Thymus (tissue), 14 donors: ENCODE measurements at places on chromosomes 6 and 20. TPM values are rescaled to one million over a fixed set of nuclear protein-coding genes. Genes with fewer than 3 reads are reported as not detected.

GRCh38 chr20:24735263-24735662, 213.8 kb upstream of the CST7 start:
- H3K27me3 ChIP-seq = no peaks in the 10 kb centered on the region
- H3K27ac ChIP-seq = no peak overlapping the region
- H3K4me3 ChIP-seq = no peak overlapping the region
- H3K4me1 ChIP-seq = peaks cover 18% of the 10 kb centered on the region
- peaks cover 6% of the 10 kb centered on the region for H3K36me3 ChIP-seq

DNA sequence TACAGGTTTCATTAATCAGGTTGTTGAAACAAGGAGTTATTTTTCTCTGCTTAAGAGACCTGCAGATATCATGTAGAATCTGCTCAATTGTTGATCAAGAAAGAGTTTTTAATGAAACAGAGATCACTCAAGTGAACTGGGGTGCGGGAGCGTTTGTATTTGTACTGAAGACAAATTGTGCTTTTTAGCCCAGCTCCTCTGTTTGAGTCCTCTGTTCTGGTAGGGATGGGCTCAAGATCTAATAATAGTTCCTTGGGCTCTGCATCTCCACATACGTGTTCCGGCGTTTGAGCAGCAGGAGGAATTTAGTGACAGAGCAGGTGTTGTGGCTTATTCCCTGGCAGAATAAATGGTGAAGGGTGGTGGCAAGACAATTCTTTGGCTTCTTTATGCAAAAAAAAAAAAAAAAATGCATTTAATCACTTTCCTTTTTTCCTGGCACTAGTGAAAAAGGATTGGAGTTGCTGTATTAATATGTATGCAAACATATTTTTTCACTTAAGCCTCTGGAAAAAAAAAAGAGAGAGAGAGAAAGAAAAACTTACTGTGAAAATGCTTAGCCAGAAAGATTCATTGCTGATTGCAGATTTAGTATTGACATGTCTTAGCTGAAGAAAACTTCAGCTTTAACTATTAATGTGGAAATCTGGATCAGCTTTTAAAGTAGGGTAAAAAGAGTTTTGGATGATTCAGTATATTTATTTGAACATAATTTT, 4.0 kb downstream of the CITED2 start:
- no peak overlapping the region for H3K4me3 ChIP-seq
- no peaks in the 10 kb centered on the region for H3K36me3 ChIP-seq

DNA sequence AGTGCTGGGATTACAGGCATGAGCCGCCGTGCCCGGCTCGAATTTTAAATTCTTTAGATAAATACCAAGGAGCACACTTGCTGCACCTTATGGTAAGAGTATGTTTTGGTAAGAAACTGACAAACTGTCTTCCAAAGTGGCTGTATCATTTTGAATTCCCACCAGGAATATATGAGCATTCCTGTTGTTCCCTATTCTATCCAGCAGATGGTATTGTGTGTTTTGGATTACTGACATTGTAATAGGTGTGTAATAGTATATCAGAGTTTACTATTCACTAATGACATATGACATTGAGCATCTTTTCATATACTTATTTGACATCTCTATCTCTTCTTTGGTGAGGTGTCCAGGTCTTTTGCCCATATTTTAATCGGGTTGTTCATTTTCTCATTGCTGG, 40.5 kb downstream of the TGM6 start:
- H3K4me1 ChIP-seq = no peaks in the 10 kb centered on the region
- no peaks in the 10 kb centered on the region for H3K36me3 ChIP-seq
- no peak for DNase-seq
- H3K27me3 ChIP-seq = peaks cover 4% of the 10 kb centered on the region

DNA sequence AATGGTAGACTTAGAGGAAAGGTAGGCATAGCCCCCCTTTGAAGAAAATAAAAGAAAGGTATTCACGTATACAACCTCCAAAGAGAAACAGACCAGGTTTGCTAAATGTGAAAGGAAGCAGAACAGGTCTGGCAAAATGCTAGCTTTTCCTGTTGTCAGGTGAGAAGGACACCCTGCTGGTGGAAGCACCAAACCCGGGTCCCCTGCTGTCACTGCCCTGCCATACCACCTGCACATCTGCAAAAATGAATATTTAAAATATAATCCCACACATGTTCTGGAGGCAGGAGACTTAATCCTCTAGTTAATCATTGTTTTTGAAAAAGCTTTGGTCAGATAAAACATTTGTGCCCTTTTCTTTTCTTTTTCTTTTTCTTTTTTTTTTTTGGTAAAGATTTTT, 48.9 kb upstream of the OLIG3 start:
- no peaks in the 10 kb centered on the region for H3K27me3 ChIP-seq
- H3K4me1 ChIP-seq = no peaks in the 10 kb centered on the region
- no peaks in the 10 kb centered on the region for H3K36me3 ChIP-seq

DNA sequence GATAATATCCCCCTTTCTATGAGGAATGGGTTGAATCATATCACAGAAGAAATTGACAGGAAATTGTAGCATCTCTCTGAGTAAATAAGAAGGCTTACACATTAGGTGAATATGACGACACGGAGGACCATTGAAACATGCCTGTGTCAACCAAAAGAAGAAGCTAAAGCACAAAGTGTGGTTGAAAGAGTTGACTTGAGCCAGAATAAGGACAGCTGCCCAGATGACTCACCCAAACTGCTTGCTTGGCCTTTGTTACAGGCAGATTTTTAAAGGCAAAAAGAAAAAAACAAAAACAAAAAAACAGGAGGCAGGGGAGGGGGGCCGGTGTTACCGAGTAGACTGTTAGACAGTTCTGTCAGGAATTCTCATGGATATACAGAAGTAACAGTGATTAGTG, 129.8 kb upstream of the EDN1 start:
- H3K4me1 ChIP-seq = peaks cover 10% of the 10 kb centered on the region
- DNase-seq = no peak
- peaks cover 26% of the 10 kb centered on the region for H3K36me3 ChIP-seq
- no peaks in the 10 kb centered on the region for H3K27me3 ChIP-seq

DNA sequence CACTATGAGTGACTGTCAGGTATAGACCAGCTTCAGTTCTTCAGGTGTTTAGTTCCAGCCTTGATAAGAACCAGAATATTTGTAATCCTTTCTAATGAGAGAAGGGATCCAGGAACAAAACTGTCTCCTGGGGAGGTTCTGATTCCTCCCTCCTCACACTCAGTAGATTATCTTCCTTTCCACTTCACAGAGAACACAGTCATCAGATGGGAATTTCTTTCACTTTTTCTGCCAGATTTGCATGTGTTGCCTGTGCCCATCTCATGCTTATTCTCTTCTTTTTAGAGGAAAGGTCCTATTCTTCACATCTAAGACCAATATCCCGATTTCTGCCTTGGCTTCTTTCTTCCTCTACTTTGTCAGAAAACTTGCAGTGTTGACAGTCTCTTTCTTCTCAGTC, 50.8 kb downstream of the CD109 start:
- no peak overlapping the region for H3K4me3 ChIP-seq
- H3K27ac ChIP-seq = no peak overlapping the region
- no peaks in the 10 kb centered on the region for H3K36me3 ChIP-seq
- no peaks in the 10 kb centered on the region for H3K27me3 ChIP-seq

GRCh38 chr6:29912840-29913239, 29.5 kb upstream of the HLA-A start:
- no peak for DNase-seq
- no peak overlapping the region for H3K4me3 ChIP-seq
- no peaks in the 10 kb centered on the region for H3K4me1 ChIP-seq

GRCh38 chr20:3315136-3315535, 76.1 kb upstream of the SLC4A11 start:
- H3K27me3 ChIP-seq = no peaks in the 10 kb centered on the region
- H3K4me1 ChIP-seq = no peaks in the 10 kb centered on the region
- no peak overlapping the region for H3K4me3 ChIP-seq
- H3K36me3 ChIP-seq = no peaks in the 10 kb centered on the region

GRCh38 chr20:21214431-21214830, 88.5 kb downstream of the KIZ start:
- no peak overlapping the region for H3K27ac ChIP-seq
- no peak for DNase-seq
- no peak overlapping the region for H3K4me3 ChIP-seq
- no peaks in the 10 kb centered on the region for H3K27me3 ChIP-seq
- H3K4me1 ChIP-seq = no peaks in the 10 kb centered on the region

DNA sequence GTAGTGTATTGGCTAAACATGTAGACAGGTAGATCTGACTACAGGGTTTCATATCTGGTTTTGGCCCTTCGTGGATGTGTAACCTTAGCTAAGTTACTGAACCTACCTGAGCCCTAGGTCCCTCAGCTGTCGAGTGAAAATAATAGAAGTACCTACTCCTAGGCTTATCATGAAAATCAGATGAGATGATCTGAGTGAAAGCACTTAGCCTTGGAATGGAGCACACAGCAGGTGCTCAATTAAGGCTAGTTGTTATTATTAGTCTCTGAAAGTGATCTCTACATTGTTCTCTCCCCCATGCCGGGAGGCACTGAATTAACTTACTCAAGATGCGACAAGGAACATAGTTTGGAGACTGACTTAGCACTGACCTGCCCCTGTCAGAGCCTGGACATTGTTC, 174.7 kb upstream of the ZNF217 start:
- H3K36me3 ChIP-seq = no peaks in the 10 kb centered on the region
- H3K27ac ChIP-seq = no peak overlapping the region
- H3K27me3 ChIP-seq = no peaks in the 10 kb centered on the region
- peaks cover 4% of the 10 kb centered on the region for H3K4me1 ChIP-seq

- no peak overlapping the region for H3K27ac ChIP-seq
- no peak for DNase-seq
- no peaks in the 10 kb centered on the region for H3K36me3 ChIP-seq
- no peaks in the 10 kb centered on the region for H3K27me3 ChIP-seq
- no peaks in the 10 kb centered on the region for H3K4me1 ChIP-seq
These were observed 156.4 kb upstream of the DTNBP1 start for GRCh38 chr6:15819226-15819625.

- no peaks in the 10 kb centered on the region for H3K4me1 ChIP-seq
- no peaks in the 10 kb centered on the region for H3K27me3 ChIP-seq
These were observed 228.3 kb downstream of the CLIC5 start for GRCh38 chr6:45787384-45787783.

GRCh38 chr6:107740496-107741190, 83.5 kb downstream of the SCML4 start:
- no peak overlapping the region for H3K4me3 ChIP-seq
- H3K27me3 ChIP-seq = no peaks in the 10 kb centered on the region
- peaks cover 9% of the 10 kb centered on the region for H3K36me3 ChIP-seq
- DNase-seq = no peak
- peaks cover 32% of the 10 kb centered on the region for H3K4me1 ChIP-seq

GRCh38 chr6:92840246-92840930, 579.0 kb downstream of the EPHA7 start:
- H3K4me1 ChIP-seq = no peaks in the 10 kb centered on the region
- no peaks in the 10 kb centered on the region for H3K36me3 ChIP-seq
- no peaks in the 10 kb centered on the region for H3K27me3 ChIP-seq
- no peak overlapping the region for H3K27ac ChIP-seq
- no peak overlapping the region for H3K4me3 ChIP-seq
- no peak for DNase-seq

DNA sequence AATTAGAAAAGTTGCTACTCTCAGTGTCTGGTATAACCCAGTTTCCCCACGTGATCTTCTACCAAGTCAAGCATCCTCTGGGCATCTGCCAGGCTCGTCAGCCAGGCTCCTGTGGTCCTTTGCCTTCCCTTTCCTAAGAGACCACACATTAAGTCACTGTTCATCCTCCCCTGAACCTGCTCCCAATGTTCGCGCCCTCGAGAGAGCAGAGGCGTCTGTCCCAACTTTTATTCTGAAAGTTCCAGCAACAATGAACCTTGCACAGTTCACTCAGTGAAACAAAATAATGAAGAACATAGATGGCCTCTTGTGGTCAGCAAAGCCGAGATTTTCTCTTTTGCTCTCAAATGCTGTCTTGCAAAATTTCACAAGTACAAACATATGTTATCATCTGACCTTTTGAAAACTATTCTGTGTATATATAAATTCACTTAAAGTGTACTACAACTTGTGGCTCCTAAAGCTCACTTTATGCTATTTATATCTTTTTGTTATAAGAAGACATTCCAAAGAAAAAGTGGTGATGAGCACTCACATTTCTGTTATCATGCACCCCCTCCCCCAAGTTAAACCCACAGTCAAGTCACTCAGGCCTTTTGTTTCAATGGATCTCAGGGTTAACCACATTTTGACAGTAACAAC, 39.2 kb upstream of the NHSL1 start:
- H3K4me3 ChIP-seq = no peak overlapping the region
- H3K4me1 ChIP-seq = no peaks in the 10 kb centered on the region
- H3K36me3 ChIP-seq = no peaks in the 10 kb centered on the region
- no peak overlapping the region for H3K27ac ChIP-seq

DNA sequence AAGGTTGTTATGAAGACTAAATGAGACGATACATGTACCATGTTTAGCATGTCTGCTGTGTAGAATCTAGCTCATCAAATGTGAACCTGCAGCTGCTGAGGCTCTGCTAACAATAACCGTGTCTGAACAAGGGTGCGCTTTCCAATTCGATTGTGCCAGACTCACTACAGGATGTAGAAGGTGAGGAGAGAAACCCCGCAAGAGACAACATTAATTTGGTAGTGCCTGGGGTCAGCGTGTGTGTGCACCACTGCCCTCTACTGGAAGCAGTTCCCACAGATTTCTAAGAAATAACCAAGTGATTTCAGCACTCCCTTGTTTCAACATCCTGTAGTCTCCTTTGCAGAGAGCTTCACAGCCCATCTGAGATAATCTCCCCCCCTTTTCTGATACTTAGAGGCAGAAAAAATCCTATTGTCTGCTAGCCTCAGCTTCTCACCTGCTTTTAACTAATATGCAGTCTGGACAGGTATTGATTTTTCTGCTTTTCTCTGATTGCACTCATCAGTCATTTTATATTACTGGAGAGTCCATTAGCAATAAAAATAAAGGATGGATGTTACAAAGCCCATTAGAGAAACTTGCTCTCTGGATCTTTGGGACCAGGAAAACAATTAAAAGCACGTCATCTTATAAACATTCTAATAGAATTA, 96.7 kb upstream of the BACH2 start:
- peak; percentile 79 for DNase-seq
- H3K27me3 ChIP-seq = no peaks in the 10 kb centered on the region
- no peaks in the 10 kb centered on the region for H3K36me3 ChIP-seq
- no peak overlapping the region for H3K27ac ChIP-seq
- peaks cover 17% of the 10 kb centered on the region for H3K4me1 ChIP-seq
- H3K4me3 ChIP-seq = no peak overlapping the region

GRCh38 chr20:58584051-58584824, 66.8 kb upstream of the STX16 start:
- no peaks in the 10 kb centered on the region for H3K4me1 ChIP-seq
- DNase-seq = no peak
- no peaks in the 10 kb centered on the region for H3K36me3 ChIP-seq
- no peak overlapping the region for H3K27ac ChIP-seq
- H3K27me3 ChIP-seq = no peaks in the 10 kb centered on the region
- no peak overlapping the region for H3K4me3 ChIP-seq

- DNase-seq = no peak
- no peak overlapping the region for H3K27ac ChIP-seq
- peaks cover 45% of the 10 kb centered on the region for H3K27me3 ChIP-seq
- no peaks in the 10 kb centered on the region for H3K36me3 ChIP-seq
- no peak overlapping the region for H3K4me3 ChIP-seq
These were observed 15.0 kb downstream of the GRM4 start for GRCh38 chr6:34130862-34131261.

Gene SLC26A8
- 0.09 TPM for total RNA-seq

Gene CAPN11
- 3.5 TPM for total RNA-seq

Gene CDH4
- total RNA-seq = 0.61 TPM

Gene LY6G6F
- 0.05 TPM for total RNA-seq

Gene BPIFB2
- total RNA-seq = 0.05 TPM

Gene CBFA2T2
- total RNA-seq = 6.4 TPM

Gene KAT14
- 17.1 TPM for total RNA-seq
